Activated CD4-positive, alpha-beta T cell treated with anti-CD3 and anti-CD28 coated beads, Interleukin-2, amount 10 ng/mL, durations not matched to agents 24 days and 14 days (primary cell): ENCODE measurements at places on chromosomes 4 and X.

- DNase-seq = no peak
Measured at GRCh38 chr4:4655901-4656300, 114.1 kb upstream of the STX18 start.

GRCh38 chrX:19697416-19697815 is 182.1 kb upstream of the MAP3K15 start:
- DNase-seq = no peak

GRCh38 chr4:48046059-48046458 is 29.5 kb downstream of the NIPAL1 start:
- DNase-seq = no peak

DNA sequence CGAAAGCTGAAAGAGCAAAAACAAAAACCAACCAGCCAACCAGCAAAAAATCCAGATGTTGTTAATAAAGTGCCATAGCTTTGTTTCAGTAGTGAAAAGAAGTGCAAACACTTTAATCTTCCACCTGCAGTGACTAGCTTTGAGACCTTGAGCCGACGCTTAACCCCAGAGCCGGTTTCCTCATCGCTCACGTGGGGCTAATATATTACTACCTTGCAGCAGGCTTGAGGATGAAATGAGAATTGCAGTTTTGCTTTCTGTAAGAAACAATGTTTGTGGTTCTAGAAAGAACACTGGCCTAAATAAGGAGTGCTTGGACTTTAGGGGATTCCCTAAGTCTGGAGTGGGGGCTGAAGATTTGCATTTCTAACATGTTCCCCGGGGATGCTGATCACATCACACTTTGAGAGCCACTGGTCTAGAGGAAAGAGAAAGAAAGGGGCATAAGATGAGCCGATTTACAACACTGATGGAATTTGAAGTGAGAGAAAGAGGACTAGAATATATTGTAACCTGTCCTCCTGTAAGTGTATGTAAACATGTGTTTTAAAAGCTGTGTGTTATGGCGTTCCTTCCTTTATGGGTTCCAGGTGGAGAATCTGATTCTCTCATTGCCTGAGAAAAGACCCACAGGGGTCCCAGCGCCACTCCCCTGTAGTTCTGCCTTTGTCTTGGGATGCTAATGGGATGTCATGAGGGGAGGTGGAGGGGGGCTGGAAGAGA is 1.4 kb downstream of the FGF2 start:
- peak; percentile 79 for DNase-seq

GRCh38 chrX:57453901-57454300 is 137.9 kb upstream of the ZXDB start:
- peak; percentile 67 for DNase-seq
